Naive thymus-derived CD4-positive, alpha-beta T cell (primary cell): ENCODE measurements at places on chromosomes 3 and 15. TPM values are rescaled to one million over a fixed set of nuclear protein-coding genes. Genes with fewer than 3 reads are reported as not detected.

The CADM2 gene
- not detected for total RNA-seq

The TTLL13 gene
- total RNA-seq: 0.42 TPM

The SEMA4B gene
- total RNA-seq: 20.7 TPM

The ACAN gene
- total RNA-seq: not detected

- no peak overlapping the region for H3K27ac ChIP-seq
- no peaks in the 10 kb centered on the region for H3K4me1 ChIP-seq
- no peak overlapping the region for H3K4me3 ChIP-seq
- no peaks in the 10 kb centered on the region for H3K27me3 ChIP-seq
- no peaks in the 10 kb centered on the region for H3K36me3 ChIP-seq
- peak; percentile 11 for DNase-seq
Measured at GRCh38 chr3:181326637-181327223, 337.2 kb upstream of the DNAJC19 start.

- H3K27me3 ChIP-seq: no peaks in the 10 kb centered on the region
- H3K36me3 ChIP-seq: peaks cover 5% of the 10 kb centered on the region
- no peak overlapping the region for H3K4me3 ChIP-seq
- DNase-seq: no peak
- H3K27ac ChIP-seq: no peak overlapping the region
Measured at GRCh38 chr3:136586580-136586979, 165.6 kb downstream of the STAG1 start.
